ENCODE measurements at places on chromosomes 12 and 14. TPM values are rescaled to one million over a fixed set of nuclear protein-coding genes. Genes with fewer than 3 reads are reported as not detected.

Gene TRIAP1
- total RNA-seq = 57.5 TPM

Gene DCN
- total RNA-seq = not detected

Gene MYL2
- not detected for total RNA-seq

Gene GLIPR1L1
- not detected for total RNA-seq
